Liver (tissue), 10 donors: ENCODE measurements at places on chromosomes 2 and 18. TPM values are rescaled to one million over a fixed set of nuclear protein-coding genes. Genes with fewer than 3 reads are reported as not detected.
A peak's percentile ranks its signal among the peaks of the same experiment; 100 is the strongest.

SLC4A3 gene
- total RNA-seq: 0.08 TPM

ACTR1B gene
- total RNA-seq: 33.2 TPM

ZNF385B gene
- total RNA-seq: 3.2 TPM

SPEG gene
- 0.75 TPM for total RNA-seq

FSHR gene
- total RNA-seq: not detected

FAM124B gene
- total RNA-seq: 2.5 TPM

SMYD1 gene
- not detected for total RNA-seq

NAB1 gene
- total RNA-seq: 31.0 TPM

PRKAG3 gene
- total RNA-seq: not detected

AKAIN1 gene
- total RNA-seq: not detected

DAPL1 gene
- not detected for total RNA-seq

FAM110C gene
- total RNA-seq: 5.0 TPM

DNA sequence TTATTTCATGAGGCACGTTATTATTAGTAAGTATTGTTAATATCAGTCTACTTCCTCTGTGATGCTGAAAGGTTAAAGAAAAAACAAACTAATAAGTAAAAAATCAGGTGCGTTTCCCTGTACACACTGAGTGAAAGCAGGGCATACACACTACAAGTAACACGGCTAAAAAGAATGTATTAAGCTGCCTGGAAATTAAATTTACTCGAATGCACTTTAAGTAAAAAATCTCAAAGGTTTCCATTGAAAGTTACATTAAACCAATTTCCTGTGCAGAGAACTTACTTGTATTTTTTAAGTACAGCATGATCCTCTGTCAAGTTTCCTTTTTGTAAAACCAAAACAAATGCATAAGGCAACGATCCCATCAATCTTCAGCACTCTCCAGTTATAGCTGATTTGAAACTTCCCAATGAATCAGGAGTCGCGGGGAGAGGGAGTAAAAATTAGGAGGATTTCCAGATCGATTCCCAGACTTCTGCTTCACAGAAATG lies 633 bp downstream of the BCL2 start:
- DNase-seq: no peak

- no peak for DNase-seq
These were observed 24.2 kb upstream of the HES6 start for GRCh38 chr2:238264072-238264460.

DNA sequence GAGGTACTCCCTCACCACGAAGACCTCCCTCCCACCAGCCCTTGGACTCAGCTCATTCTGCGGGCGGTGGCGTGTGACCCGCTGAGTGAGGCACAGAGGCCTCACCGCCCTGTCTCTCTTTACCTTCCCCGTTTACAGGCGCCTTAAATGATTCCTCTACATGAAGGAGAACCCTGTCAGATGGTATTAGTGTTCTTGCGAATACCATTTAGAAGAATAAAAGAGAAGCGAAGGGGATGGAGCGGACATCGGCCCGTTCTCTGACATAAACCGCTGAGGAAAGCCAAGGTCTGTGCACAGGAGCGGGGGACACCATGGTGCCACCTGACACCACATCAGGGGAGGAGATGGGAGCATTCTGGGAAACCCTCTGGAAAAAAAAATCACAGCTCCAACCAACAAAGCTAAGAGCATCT lies 179.8 kb downstream of the HDAC4 start:
- DNase-seq: no peak

DNA sequence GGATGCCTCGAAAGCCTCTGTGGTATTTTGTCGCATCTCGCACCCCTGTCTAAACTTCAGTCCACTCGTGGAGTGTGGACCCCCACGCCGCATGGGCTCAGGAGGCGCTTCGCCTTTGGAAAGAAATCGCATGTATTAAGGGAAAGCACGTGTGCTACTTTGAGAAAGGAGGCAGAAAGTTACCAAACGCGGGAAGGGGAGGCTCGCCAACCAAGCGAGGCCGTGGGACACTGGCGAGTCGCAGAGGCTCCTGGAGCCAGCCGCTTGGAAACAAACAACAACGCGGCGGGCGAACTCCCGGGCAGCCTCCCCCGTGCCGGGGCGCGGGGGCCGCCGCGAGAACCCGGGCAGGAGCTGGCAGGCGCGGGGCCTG lies 455 bp upstream of the AGAP1 start:
- no peak for DNase-seq

GRCh38 chr2:100274566-100275199 lies 47.6 kb downstream of the LONRF2 start:
- peak; percentile 22 for DNase-seq

- DNase-seq: no peak
These were observed 36.6 kb downstream of the GPR155 start for GRCh38 chr2:174450021-174450816.

DNA sequence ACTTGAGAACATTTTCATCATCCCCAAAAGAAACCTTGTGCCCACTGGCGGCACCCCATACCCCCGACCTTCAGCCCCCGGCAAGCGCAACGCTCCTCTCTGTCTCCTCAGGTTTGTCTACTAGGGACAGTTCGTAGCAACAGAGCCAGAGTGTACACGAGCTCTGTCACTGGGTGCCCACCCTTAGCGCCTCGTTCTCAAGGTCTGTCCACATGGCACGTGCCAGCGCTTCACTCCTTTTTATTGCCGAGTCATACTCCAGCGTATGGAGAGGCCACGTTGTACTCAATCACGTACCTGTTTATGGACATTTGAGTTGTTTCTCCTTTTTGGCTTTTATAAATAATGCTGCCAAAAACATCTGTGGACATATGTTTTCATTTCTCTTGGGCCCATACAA lies 30.3 kb upstream of the GPC1 start:
- DNase-seq: no peak

- DNase-seq: no peak
These were observed 163.8 kb downstream of the ETAA1 start for GRCh38 chr2:67560771-67561456.

- no peak for DNase-seq
These were observed 3.6 kb upstream of the TTC21B start for GRCh38 chr2:165957030-165957675.

DNA sequence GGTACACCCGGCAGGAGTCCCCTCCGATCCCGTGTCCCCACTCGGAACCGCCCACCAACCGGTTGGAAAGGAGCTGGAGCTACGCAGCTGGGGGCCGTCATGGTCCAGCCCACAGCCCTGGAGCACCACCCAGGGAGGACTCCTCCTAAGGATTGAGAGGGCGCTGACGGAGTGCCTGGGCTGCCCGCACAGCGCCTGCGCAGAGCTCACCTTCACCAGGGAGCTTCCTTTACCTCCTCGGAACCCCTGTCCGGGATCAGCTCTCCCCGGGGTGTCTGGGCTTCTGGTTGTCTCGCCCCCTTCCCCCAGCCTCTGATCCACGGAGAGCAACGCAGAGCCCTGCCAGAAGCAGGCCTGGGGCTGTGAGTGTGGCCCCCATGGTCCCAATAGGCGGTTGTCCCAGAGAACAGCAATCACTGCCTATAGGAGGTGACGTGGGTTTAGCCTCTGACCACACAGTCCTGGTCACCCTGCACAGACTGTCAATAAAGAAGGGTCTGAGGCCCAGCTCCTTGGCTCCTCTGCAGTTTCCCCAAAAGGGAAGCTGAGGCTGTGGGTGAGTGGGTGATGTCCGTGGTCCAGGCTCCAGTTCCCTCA lies 14.6 kb downstream of the ALPG start:
- no peak for DNase-seq

GRCh38 chr2:38723173-38723572 lies 28.0 kb downstream of the SRSF7 start:
- no peak for DNase-seq

GRCh38 chr18:8821083-8821465 lies 115.7 kb downstream of the MTCL1 start:
- DNase-seq: no peak

GRCh38 chr2:241612156-241613016 lies 24.6 kb downstream of the THAP4 start:
- DNase-seq: no peak

DNA sequence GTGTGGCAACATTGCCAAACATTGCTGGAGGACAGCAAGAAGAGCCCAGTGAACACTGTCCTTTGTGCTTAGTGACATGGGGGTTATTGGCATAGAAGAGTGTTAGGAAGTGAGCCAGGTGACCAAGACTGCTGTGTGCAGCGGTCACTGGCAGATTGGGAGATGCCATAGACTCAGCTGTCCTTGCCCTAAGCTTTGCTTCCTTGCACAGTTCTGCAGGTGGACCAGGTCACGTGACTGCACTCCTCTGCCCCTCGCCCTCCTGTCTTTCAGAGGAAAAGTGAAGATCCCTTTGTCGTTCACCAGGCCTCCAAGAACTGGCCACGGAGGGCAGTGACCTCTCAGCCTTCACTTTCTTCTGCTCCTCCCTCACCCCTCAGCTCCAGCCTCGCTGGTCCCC lies 215.6 kb upstream of the SMIM21 start:
- DNase-seq: no peak

DNA sequence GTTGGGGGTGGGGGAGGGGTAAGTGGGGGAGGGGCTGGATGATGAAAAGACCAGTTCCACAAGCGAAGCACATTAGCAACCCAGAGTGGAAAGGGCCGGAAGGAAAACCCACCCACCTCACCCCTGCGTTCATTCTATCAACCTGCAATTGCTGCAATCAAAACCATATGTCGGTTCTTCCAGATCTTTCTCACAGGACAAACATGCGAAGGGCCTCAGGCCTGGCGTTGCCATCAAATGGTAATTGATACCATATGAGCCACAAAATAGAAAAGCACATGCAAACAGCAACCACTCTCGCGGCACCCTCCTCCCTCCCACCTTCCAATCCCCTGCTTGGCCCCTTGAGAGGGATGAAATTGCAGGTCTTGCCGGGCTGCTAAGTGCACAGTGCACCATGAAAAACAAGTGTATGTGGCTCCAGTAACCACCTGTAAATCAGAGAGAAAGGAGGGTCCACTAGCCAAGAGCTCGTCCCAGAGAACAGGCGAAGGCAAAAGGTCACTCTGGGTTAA lies 287.5 kb downstream of the TCF4 start:
- DNase-seq: no peak

DNA sequence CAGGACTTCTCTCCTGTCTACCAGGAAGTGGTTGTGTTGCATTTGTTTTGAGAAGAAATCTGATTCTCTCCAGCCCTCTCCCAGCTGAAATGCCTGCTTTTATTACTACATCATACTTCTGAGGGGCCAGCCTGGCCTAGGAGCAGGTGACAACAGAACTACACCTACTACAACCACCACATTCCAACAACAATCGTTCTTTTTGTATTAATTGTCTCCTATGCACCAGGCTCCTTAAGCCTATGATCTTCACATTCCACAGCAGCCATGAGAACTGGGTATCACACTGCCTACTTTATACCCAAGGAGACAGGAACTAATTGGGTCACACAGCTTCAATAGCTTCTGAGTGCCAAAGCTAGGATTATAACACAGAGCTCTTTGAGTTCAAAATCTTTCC lies 167.7 kb downstream of the TDRD15 start:
- DNase-seq: no peak

GRCh38 chr2:216936954-216937357 lies 77.1 kb upstream of the TNP1 start:
- DNase-seq: no peak

GRCh38 chr18:79847606-79848293 lies 50.0 kb downstream of the KCNG2 start:
- peak; percentile 6 for DNase-seq

DNA sequence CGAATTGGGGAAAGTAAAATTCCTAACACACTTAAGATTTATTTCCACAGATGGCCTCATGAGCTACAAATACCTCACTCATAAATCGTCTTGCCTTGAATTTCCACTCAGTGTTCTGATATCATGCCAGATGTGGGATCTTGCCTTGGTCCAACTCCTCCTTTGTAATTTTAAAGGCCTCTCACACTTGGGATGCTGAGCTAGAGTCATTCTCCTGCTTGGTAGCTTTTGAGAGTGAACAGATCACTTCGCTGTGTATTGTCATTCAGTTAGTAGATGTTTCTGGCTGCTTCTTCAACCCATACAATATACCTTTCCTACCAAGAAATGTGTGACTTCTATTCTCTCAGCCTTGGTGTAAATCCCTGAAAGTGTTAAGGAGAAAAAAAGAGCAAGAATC lies 309.2 kb downstream of the NRXN1 start:
- DNase-seq: no peak

- DNase-seq: no peak
These were observed 422.0 kb upstream of the ID2 start for GRCh38 chr2:8259841-8260178.

DNA sequence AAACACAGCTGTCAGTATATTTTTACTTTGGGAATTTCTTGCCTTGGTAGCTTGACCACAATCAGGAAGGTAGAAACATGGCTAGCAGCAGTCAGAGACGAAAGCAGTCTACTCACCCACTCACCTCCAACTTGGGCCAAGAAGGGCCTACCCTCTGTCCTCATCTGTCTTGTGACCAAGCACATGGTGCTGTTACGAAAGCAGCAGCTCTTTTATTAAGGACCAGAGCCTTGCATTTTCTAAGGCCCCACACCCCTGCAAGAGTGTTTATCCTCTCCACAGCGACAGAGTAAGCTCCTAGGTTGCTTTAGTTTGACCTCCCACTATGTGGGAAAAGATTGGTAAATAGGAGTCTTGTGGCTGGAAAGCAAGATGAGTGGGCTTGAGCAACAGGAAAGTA lies 31.3 kb upstream of the MSTN start:
- no peak for DNase-seq

- no peak for DNase-seq
These were observed 124.6 kb downstream of the VIT start for GRCh38 chr2:36820942-36821605.

GRCh38 chr2:73728711-73729110 lies 8.4 kb downstream of the TPRKB start:
- no peak for DNase-seq

DNA sequence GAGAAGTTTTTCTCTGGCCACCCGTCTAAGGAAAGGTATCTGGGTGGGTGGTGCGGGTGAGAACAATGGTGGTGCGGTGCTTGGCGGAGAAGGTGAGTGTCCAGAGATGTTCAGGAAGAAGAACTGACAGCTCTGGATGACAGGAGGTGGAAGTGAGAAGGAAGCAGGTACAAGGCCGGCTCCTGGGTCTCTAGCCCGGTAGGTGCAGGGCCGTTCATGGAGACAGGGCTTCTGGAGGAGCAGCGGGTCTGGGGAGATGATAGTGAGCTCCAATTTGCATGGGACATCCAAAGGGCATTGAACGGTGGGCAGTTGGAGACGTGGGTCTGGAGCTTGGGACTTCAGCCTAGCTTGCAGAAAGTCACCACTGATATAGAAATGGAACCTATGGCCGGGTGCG lies 979 bp upstream of the FAHD2B start:
- DNase-seq: no peak

DNA sequence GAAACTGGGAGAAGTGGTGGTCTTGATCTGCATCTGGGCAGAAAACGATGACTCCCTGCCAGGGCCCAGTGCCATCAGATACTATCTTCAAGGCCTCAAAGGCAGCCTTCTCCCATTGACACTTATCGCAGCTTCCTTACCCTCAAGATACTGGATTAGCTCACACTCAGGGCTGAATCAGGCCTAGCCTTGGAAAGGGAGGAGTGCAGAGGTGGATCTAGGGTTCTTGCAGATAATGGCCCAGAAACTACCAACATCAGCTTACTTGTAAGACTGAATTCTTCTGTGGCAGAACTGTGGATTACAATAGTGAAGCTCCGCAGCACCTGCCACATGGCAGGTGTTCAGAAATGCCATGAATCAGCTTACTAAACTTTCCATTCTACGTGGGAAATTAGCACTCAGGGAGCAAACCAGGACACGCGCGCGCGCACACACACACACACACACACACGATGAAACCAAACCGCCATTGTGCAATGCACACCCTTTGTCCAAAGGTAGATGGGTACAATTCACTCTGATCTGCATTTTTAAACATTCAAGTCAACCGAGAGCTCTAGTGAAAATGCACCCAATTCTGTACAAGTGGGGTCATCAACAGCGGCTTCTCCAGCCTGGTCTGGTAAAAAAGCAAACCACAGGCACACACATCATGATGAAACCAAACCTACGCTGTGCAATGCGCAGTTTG lies 26.3 kb upstream of the TMEM182 start:
- no peak for DNase-seq
